ENCODE measurements at places on chromosomes 12 and 14.

DNA sequence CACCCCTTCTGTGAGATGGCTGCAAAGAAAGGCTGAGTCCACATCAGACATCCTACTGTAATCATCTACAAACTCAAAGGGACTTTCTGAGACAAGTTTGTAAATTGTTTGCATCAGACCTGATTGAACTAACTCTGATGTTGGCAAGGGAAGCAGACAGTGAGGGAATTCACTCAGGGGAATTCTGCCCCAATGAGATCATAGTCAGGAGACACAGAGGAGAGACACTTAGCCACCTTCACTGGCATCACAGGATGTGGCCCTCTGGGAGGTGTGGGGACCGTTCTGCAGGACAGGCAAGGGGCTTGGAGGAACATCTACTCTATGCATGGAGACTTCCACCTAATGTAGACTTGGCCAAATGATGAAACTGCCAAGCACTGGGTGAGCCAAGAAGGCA is 70.7 kb upstream of the DDX11 start:
- DNase-seq, result no peak

- no peak for DNase-seq
These were observed 74.6 kb downstream of the TMEM121 start for GRCh38 chr14:105600939-105601359.

DNA sequence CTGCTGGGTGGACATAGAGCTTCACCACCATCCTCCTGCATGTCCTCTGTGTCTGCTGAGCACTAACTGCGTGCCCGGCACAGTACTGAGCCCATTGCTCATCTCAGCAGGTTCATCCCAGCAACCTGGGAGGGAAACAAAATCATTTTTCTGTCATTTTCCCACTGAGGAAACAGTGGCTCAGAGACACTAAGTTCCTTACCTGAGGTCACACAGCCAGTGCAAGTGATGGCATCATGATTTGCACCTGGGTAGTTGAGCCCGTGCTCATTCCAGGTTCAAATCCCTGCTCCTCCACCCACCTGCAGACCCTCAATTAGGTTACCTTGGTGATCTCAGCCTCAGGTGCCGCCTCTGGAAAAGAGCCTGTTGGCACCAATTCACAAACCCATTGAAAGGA is 23.4 kb downstream of the RNFT2 start:
- DNase-seq, result no peak

DNA sequence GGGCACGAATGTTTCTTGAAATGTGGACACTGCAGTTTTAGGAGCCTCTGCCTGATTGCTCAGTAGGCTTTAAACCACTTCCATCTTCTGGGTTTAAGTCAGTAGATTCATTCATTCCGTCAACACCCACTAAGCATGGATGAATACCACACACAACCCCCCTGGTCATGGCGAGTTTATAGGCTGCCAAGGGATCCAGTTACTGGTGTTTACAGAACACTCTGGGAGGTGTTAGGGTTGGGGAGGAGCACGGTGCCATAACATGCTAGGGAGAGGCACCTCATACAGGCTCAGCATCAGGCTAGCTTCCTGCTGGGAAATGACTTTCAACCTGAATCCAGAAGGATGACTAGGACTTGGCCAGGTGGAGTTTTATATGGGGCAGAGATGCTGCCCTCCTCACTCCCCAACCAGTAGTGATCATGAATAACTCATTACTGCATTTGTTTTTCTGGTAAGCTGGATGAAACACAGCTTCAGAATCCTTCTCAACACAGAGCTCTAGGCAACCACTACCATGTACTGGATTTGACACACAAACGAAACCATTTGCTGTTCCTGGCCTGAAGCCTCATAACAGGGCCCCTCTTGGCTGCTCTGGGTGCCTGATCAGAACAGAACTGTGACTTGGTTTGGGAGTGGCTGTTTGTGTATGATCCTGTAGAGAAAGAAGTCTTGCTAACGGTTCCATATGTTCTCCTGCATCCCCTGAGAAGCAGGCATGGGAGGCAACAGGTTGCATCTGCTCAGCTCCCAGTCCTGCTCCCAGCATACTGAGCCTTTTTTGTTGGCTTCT is 47.9 kb downstream of the FBXW8 start:
- no peak for DNase-seq

DNA sequence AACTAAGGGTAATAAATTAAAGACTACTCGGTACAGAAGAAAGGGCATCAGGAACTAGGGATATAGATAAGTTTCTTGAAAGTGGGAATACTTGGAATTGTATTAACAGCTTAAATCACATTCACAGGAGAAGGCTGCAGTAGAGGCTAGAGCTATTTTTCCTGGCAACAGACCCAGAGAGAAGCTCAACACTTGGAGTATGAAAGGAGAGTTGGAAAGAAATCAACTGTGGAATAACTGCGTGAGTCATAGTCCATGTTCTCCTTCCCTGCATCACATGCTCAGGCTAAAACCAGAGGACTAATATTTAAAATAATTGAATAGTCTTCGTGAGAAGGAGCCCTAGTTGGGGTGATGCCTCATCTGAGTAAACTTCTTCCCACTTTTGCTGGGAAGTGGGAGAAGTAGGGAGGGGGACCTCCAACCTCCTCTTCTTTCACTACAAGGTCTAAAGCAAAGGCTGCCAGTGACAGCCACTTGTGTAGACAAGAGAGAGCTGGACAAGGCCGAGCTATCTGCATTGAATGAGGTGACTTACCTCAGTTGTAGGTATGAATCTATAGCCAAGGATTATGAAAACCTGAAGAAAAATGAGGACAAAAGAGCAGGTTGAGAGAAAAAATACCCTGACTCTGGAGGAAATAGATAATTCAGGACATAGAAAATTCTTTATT is 32.7 kb downstream of the DYRK2 start:
- no peak for DNase-seq

GRCh38 chr12:120836114-120836684 is 68.0 kb downstream of the SPPL3 start:
- no peak for DNase-seq

DNA sequence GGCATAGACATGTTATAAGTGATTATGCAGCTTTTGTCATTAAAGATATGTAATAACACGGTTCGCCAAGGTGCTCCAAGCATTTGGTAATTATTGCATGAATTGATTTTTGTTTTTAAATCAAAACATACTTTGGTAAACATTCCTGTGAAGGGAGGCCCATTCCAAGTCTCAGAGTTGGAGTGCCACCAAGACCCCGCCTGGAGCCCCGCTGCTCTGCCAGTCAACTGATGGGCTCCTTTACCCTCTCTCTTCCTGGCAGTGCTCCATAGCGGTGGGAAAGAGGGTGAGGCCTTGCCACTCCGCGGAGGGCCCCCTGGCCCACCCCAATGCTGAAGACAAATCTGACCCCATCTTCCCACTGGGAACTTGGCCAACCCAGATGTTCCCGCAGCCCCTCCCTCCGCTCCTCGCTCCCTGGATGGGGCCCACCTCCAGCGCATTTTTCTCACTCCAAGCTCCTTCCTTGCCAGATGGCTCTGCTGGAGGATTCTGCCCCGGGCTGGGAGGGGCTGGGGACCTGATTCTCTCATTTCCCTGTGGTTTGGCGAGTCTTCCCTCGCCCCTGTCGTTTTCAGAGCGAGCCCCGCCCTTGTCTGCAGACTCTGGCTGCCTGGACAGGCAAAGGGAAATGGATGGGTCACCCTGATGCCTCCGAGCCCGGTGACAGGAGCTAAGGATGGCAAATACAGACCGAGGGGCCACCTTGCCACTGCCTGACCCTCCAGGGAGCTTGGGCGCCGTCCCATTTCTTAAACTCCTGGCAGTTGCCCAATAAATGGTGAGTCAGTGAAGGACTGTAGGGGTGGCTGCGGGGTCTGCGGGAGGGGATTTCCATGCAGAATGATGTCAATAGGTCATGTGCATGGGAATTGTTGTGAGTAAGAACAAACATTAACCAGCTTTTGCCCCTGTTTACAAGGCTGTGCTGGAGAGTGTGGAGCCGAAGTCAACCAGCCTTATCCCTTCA is 9.2 kb upstream of the PAPLN start:
- no peak for DNase-seq

GRCh38 chr12:46152456-46152855 is 116.4 kb downstream of the SLC38A1 start:
- no peak for DNase-seq

DNA sequence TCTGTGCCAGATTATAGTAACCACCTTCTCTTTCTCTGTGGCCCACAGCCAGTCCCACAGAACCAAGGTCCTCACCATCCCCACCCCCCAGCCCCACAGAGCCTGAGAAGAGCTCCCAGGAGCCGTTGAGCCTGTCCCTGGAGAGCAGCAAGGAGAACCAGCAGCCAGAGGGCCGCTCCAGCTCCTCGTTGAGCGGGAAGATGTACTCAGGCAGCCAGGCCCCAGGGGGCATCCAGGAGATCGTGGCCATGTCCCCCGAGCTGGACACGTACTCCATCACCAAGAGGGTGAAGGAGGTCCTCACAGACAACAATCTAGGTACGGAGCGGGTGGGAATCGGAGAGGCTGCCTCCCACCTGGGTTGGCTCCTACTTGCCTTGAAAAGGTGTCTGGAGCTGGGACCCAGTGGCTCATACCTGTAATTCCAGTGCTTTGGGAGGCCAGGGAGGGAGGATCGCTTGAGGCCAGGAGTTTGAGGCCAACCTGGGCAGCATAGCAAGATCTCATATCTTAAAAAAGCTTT is 34.4 kb downstream of the PHETA1 start:
- DNase-seq, result no peak

- no peak for DNase-seq
These were observed 33.3 kb downstream of the KIAA0586 start for GRCh38 chr14:58460772-58461171.

GRCh38 chr12:114166362-114166761 is 200.2 kb upstream of the RBM19 start:
- no peak for DNase-seq
